ENCODE measurements at places on chromosomes 12 and 14. TPM values are rescaled to one million over a fixed set of nuclear protein-coding genes. Genes with fewer than 3 reads are reported as not detected.

- peak; percentile 75 for ATAC-seq
Observed at GRCh38 chr12:111313833-111314259, 55.0 kb downstream of the PHETA1 start.

- peak; percentile 45 for ATAC-seq
Observed at GRCh38 chr12:121288986-121289385, 7.5 kb downstream of the CAMKK2 start.

GRCh38 chr12:95802482-95803270 is 12.1 kb upstream of the NTN4 start:
- peak; percentile 59 for ATAC-seq

GRCh38 chr12:111186347-111186746 is 182.5 kb downstream of the PHETA1 start:
- ATAC-seq, result no peak

- no peak for ATAC-seq
Observed at GRCh38 chr14:99589031-99589441, 15.0 kb downstream of the CCDC85C start.

GRCh38 chr12:59076622-59077021 is 156.3 kb upstream of the LRIG3 start:
- no peak for ATAC-seq

GRCh38 chr14:90871605-90872233 is 55.5 kb upstream of the TTC7B start:
- ATAC-seq, result peak; percentile 55

DNA sequence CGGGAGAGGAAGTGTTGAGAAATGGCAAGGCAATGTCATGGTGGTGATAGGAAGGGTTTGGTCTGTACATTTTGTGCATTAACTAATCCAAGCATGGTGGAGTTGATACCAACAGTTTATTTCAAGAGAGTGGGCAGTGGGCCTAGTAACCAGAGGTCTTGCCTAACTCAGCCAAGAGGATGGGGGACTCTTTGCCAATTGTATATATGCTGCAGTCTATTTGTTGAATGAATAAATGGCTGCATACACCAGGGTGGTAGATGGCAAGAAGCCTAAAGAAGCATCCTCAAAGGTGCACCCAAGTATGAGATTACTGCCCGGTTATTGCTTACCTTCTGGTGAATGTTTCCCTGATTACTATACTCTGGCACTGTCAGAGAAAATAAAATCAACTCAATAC is 295.9 kb downstream of the ITPR2 start:
- ATAC-seq, result no peak

DNA sequence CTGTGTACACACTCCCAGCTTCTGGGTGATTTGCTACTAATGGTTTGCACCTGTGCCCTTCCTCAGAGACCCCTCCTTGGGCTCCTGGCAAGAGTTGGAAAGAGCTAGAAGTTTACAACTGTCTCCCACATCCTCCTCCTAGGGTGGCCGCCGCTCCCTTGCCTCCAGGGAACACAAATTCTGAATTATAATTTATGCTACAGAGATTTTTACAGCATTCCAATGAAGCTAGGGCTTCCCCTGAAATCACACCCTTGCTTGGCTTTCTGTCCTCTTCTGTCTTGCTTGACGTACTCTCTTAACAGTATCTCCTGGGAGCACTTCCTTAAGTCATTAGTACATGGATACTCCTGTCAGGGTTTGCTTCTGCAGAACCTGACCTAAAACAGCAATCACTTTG is 180.2 kb downstream of the KCNA5 start:
- ATAC-seq, result no peak

- peak; percentile 46 for ATAC-seq
Observed at GRCh38 chr14:75011356-75011994, 8.8 kb downstream of the EIF2B2 start.

GRCh38 chr14:87430810-87431209 is 562.2 kb downstream of the GALC start:
- ATAC-seq, result no peak

- ATAC-seq, result no peak
Observed at GRCh38 chr12:56420411-56420810, 28.8 kb downstream of the TIMELESS start.

DNA sequence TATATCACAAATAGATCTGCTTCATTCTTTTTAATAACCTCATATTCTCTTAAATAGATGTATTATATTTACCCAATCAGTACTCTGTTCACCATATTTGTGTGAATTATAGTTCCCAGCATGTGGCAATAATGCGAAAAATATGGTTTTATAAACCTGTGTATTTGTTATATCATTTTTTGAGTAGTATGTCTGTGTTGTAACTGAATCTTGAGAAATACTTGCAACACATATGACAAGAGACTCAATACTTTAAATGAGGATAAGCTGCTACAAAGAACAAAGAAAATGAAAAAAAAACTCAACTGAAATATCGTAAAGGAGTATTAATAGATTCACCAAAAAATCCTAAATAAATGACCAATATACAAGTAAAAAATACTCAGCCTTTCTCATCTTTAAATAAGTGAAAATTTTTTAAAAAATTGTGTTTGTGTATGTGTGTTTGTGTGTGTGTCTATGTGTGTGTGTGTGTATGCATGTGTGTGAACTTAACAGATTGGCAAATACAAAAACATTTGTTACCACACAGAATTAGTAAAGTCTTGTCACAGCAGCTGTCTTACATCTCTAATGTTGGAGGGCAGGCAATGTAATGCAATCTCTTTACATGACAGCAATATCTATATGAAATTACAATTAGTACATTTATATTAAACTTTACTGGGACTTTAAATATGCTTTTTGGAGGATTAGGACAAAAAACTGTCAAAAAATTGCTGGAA is 441.9 kb upstream of the MGAT4C start:
- no peak for ATAC-seq

DNA sequence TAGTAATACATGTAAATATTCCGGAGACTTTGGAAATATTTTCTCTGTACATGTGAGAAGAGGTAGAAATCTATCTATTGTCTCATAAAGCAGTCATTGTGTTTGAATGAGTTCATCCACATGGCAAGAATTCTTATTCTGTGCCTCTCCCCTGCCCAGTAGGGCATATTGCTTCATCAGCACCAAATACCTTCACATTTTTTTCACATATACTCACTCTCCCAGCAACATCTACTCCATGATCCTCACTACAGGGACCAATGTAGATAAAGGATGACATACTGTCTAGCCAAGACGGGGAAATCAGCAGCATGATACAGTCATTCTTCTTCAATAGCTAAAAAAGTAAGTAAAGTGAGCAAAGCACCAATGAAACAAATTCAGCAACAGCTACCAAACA is 1.3 kb upstream of the TAS2R14 start:
- no peak for ATAC-seq

- ATAC-seq, result no peak
Observed at GRCh38 chr12:66813137-66813892, 134.4 kb upstream of the GRIP1 start.

DNA sequence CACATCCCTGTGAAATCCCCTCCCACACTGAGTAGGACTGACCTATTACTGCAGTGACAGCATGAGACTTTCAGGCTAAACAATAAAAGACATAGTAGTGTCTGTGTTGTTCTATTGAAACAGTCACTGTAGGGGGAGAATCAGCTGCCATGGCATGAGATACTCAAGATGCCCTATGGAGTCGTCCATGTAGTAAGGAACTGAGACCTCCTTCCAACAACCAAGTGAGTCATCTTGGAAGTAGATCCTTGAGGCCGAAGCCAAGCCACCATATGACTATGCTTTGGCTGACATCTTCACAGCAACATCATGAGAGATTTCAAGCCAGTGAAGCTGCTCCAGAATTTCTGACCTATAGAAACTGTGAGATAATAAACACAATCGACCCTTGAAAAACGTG is 12.1 kb upstream of the LRP6 start:
- ATAC-seq, result no peak

DNA sequence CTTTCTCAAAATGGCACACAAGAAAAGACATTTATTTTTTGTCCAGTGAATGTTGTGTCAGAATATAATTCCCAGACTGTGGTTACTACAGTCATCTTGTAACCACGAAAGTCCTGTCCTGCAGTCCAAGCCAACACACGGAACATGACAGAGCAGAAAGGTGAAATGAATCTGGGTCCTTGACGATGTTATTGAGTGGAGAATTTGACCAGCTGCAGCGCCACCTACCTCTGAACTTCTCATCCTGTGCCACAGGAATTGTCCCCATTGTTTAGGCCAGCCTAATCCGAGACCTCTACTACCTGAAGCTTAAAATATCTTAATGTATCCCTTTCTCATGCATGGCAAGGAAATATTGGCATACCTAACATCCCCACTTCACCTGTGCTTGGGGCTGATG is 64.1 kb upstream of the OTX2 start:
- no peak for ATAC-seq

- no peak for ATAC-seq
Observed at GRCh38 chr12:109289551-109289950, 19.5 kb downstream of the FOXN4 start.

- ATAC-seq, result no peak
Observed at GRCh38 chr12:45667761-45668160, 61.7 kb upstream of the ARID2 start.

- ATAC-seq, result peak; percentile 43
Observed at GRCh38 chr12:127293507-127294310, 973.3 kb upstream of the TMEM132C start.

DNA sequence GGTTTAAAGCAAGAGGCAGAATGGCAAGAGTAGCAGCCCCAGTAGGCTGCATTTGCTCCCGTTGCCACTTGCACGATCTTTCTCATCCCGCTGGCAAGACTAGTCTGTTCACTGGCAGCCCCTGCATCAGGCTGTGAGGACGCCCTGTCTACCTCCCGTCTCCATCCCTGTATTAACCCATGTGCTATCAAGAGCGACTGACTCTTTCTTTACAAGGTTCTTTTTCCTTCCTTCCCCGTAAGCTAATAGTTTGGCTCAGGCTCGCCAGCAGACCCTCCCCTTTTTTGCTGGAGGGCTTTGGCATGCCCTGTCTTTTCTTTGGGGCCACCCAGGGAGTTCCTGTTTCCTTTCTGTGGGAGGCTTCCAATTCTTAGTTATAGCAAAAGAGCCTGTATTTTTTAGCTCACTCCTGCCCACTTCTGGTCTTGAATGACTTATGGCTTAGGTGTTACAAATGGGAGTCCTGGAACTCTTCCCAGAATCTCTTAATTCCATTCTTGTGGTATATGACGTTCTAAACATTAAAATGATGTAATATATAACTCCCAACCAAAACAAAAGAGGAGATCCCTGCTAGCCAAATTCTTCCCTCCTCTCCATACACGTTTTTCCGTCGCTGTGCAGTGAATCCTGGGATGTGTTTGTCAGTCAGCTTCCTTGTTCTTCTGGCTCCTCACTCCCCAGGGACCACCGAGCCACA is 149.0 kb downstream of the PRKCH start:
- no peak for ATAC-seq

GRCh38 chr14:39988939-39989338 is 556.7 kb upstream of the FBXO33 start:
- no peak for ATAC-seq

GRCh38 chr12:28543021-28543890 is 353.0 kb downstream of the CCDC91 start:
- ATAC-seq, result no peak

DNA sequence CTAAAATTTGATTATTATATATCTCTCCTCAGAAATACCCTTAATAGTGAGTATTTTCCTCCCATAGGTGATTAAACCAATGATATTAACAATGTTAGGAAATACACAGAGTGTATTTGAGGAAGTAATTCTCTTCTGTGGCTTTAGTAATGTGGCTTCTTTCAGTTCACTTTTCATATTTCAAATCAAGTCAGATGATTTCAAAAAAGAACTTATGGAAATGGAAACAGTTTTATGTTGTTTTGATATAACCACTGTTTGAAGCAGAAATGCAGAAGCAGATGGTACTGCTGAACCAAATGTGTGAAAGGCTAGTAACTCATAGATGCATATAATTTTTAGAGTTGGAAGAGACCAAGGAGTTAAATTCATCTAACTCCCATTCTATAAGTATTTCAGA is 1.9 kb upstream of the GPR33 start:
- no peak for ATAC-seq

GRCh38 chr12:95784286-95784685 is 6.3 kb downstream of the NTN4 start:
- no peak for ATAC-seq

GRCh38 chr12:9041321-9041720 is 52.0 kb downstream of the KLRG1 start:
- ATAC-seq, result no peak

- ATAC-seq, result no peak
Observed at GRCh38 chr14:89061696-89062095, 237.2 kb downstream of the TTC8 start.

DNA sequence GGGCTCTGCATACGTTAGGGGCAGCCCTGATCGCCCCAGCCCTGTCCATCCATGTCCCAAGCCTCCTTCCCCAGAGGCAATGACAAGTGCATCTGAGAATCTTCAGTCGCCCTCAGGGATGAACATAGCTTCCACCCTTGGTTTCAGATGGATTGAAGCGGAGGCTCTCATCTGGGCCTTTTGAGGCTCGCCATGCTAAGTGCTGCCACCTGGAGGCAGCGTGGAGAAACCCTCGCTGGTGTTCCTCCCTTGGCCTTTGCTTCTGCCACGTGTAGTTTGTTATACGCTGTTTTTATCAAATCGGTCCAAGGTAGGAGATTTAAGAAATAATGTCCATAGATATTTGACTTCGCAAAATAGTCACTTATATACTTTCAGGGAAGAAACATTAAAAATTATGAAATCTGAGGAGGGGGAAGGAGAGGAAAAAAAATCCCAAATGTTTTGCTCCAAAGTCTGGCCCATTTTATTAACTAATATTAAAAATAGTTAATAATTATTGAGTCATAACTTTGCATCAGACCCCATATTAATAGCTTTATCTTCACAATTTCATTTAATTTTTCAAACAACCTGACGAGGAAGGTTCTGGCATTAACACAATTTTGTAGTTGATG is 28.8 kb upstream of the LRRC10 start:
- peak; percentile 81 for ATAC-seq

DNA sequence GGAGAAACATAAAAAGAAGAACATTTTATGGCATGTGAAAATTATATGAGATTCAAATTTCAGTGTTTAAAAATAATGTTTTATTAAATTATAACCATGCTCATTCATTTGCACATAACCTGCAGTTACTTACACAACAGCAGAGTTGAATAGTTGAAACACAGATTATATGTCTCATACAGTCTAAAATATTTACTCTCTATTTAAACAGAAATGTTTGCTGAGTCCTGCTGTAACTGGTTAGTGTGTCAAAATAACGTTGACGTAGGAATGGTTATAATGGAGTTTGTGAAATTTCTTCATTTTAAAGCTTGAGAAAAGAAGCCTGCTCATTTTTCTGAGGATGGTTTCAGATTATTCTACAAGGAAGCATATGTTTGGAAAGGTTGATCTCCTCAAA is 196.5 kb upstream of the GARIN2 start:
- ATAC-seq, result no peak

The SLC5A8 gene
- not detected for total RNA-seq

The KRT8 gene
- total RNA-seq, result 72.0 TPM

The C12orf60 gene
- total RNA-seq, result 1.1 TPM

The C12orf57 gene
- total RNA-seq, result 172 TPM

The HOXC11 gene
- total RNA-seq, result not detected

The SAMD4A gene
- 163 TPM for total RNA-seq

The SAMD15 gene
- total RNA-seq, result 0.20 TPM

The EID3 gene
- total RNA-seq, result 18.7 TPM

The CRIP1 gene
- total RNA-seq, result 38.1 TPM

The ZNF891 gene
- total RNA-seq, result 2.5 TPM

The NAV3 gene
- 6.5 TPM for total RNA-seq

The NUAK1 gene
- total RNA-seq, result 7.4 TPM

Measured in gastroesophageal sphincter (tissue), 4 donors.